ENCODE measurements at places on chromosomes 13 and 19.

DNA sequence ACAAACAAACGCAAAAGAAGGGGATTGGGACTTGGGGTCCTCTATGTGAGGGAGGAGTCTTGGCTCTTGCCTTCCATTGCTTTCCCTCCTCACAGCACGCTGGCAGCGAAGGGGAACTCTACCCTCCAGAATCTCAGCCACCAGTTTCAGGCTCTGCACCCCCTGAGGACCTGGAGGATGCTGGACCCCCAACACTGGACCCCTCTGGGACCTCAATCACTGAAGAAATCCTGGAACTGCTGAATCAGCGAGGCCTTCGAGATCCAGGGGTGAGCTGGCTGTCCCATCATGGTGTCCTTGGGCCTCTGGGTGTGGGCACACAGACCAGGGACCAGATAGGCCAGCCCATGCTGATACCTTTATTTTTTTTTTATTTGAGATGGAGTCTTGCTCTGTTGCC lies 9.6 kb downstream of the PLEKHG2 start:
- no peak for DNase-seq

DNA sequence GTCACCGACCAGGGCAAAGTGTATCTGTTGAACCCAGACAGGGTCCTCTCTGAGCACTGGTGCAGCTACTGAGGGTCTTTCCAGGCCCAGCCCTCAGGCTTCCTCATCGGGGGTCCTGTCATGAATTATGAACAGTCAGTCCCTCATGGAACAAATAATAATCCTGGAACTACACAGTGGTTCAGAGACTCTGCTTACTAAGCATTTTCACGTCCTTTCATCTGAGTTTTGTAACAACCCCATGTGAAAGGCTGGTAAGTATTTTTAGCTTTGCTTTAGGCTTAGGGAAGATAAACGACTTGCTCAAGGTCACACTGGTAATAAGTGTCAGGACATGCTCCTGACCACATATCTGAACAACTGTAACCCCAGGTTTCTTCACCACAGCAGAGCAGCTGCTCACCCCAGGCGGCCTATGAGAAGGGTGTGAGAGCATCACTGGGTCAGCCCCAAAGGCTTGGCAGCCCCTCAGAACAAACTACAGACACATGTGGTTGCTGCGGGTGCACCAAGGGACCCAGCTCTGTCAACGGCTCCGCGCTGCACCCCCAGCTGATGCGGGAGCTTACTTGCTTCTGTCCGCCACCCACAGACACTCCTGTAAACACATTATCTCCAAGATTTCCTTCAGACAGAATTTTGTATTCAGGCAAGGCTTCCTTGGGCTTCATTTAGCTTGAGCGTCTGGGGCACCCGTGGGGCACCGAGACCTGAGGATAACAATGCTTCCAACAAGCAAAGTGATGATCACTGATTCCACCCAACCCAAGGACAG lies 19.4 kb upstream of the GSX1 start:
- DNase-seq, result no peak

DNA sequence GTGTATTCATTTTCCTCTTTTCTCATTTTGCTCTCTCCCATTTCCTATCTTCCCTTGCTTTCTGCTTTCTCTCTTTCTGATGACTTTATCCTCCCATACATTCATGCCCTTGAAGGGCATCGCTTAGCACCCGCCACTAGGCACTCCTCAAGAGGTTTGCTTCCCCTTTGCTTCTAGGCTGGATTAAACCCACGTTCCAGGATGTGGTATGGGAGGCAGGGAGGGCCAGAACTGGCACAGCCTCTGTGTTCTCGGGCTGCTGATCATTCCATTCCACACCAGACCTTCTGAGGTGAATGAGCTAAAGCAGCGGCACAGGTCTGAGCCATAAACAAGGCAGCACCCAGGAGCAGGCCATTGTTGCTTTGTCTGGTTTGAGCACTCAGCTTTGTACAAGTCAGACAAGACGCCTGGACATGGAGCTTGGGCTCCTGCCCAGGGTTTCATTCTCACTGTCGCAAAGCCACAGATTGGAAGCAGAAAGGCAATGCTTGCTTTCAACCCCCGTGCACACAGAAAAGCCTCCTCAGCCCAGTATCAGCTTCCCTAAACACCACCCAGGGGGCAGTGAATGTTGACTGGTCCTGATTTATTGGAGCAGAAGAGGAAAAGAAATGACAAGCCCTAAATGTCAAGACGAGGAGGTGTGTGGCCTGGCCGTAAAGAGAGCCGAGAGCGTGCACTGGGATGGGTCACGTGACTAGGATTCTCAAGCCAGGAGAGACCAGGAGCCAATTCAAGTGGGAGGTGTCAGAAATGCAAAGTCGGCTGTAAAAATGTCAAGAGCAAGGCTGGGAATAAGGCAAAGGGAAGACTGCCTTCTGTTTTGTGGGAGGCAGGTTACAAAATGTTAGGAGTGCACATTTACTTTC lies 218.0 kb upstream of the SERP2 start:
- no peak for DNase-seq

DNA sequence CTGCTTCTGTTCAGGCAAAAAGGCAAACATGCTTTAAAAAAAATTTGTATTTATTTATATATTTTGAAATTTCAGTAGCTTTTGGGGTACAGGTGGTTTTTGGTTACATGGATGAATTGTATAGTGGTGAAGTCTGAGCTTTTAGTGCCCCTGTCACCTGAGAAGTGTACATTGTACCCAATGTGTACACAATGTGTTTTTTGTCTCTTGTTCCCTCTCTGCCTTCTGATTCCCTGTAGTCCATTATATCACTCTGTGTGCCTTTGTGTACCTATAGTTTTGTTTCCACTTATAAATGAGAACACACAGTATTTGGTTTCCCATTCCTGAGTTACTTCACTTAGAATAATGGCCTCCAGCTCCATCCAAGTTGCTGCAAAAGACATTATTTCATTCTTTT lies 77.4 kb downstream of the PDS5B start:
- DNase-seq, result no peak

DNA sequence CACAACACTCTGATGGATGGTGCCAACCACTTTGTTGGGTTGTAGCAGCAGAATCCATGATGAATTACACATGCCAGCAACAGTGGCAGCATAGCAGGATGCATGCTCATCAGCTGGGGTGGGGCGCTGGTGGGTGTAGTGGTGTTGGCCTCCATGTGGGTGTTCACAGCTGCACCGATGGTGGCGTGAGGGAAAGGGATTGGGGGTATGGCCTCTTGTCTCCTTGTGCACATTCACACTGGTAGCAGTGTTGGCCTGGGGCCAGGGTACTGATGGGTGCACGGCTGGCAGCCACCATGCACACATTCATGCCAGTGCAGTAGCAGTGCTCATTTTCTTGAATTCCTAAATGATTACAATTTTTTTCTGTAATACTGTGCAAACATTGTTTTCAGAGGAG lies 2748.8 kb upstream of the PCDH20 start:
- DNase-seq, result no peak

All from stimulated activated CD8-positive, alpha-beta memory T cell treated with anti-CD3 and anti-CD28 coated beads, Interleukin-4, amount 100 ng/mL, for 4 hours (primary cell).